ENCODE measurements at places on chromosomes 5 and 9.

DNA sequence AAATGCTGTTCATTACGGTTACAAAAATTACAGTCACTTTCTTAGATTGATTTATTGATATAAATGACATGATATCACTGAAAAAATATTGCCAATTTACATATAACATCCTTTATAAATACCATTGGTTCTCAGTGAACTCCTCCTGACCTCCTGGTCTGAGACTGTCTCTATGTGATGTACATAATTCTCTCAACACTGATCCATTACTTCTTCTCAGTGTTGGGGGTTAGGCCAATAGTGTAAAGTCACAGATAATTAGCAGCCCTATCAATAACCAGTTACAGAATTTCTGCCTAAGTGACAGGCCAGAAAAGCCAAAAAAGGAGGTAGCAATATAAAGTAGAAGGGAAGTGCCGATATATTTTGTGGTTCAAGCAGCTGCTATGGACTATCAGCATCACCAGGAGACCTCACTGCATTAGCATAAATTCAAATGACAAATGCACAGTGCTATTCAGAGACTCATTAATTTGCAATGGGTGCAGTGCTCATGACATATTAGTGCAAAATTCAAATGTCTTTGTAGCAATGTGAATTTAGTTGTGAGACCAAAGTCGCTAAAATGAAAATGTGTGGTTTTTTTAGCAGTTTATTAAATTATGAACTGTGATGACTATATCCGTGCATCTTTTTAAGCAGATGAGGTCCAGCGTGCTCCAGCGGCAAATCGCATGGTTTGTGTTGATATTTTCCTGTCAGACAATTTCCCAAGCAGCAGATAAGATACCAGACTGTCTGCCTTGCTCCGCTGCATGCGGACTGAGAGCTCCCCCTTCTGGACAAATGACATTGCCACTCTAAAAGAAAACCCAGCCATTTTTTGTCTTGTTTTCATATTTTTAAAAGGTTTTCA is 144.6 kb downstream of the CETN3 start:
- DNase-seq, result peak; percentile 60

DNA sequence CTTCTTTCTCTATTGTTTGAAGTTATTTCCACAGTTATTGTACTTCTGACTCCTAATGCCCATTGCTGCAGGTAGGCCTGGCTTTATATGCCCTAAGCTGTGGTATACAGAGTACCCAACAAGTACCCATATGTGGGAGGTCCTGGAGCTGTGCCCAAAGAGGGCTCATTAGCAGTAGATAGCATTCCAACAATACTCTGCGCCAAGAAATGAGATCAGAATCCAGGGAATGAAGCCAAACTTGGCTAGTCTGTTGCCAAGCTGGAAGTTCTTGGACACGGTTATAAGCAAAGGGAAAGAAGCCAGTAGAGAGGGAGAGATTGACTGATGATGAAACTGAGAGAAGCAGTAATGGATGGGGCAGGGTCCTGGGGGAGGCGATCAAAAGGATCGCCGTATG is 29.7 kb upstream of the FAM169A start:
- DNase-seq, result no peak

- no peak for DNase-seq
Observed at GRCh38 chr5:127111112-127111511, 37.8 kb upstream of the C5orf63 start.

DNA sequence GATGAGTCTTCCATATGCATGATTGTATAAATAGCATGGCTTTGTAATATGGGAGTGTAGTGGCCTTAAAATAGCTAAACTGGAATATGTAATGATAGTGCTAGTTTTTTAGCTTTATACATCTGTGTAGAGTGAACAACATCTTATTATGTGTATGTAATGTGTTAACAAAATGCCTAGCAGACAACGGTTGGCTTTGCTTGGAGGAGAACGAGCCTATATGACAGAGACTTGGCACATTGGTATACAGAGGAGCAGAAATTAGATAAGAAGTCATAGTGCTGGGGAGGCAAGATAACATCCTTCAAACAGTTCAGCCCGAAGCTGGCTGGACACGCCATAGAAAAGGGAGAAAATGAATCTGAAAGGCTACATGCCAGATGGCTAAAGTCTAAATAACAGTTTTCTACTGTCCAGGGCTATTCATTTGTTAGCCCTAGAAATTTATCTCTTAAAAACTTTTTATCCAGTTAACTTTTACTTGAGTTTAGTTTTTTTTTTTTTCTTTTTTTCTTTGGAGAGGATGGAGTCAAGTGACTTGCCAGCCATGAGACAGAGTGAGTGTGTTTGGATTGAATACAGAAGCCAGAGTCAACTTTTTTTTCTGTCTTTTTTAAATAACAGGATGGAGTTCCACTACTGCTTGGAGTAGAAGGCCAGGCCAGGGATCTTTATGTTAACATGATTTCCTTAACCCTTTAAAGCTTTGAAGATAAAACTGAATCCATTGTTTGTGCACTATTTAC is 214.4 kb upstream of the ACTBL2 start:
- no peak for DNase-seq

GRCh38 chr5:132408456-132408855 is 38.9 kb downstream of the SLC22A5 start:
- DNase-seq, result no peak

DNA sequence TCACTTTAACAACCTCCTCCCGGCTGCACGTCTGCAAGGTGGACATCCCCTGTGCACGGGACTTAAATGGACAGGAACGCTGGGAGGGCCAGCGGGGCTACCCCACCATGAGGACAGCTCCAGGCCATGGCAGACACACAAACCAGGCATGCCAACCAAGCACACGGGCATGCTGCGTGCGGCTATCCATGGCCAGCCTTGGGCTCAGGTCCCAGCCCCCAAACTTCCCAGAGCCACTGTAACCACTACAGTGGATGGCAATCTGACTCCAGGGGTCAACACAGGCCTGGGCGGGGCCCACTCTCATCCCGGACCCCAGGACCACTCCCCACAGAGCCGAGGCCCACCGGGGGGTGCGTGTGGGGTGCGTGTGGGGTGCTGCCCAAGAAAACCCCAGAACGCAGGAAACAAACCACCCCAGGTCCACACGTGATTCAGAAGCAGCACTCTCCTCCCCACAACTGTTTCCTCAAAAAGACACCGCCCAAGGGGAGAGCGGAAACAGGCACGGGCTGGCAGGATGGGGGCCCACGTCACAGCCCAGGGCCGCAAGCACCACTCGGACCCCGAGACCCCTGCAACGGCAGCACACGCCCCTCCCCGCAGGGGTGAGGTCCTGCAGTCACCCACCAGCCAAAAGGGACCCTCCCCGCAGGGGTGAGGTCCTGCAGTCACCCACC is 7.4 kb downstream of the SLC12A7 start:
- no peak for DNase-seq

- DNase-seq, result no peak
Observed at GRCh38 chr5:63602971-63603370, 359.3 kb downstream of the HTR1A start.

- DNase-seq, result no peak
Observed at GRCh38 chr9:21856301-21857094, 54.1 kb downstream of the MTAP start.
